Aorta (tissue), 5 donors: ENCODE measurements at places on chromosomes 3 and 15. TPM values are rescaled to one million over a fixed set of nuclear protein-coding genes. Genes with fewer than 3 reads are reported as not detected.

GRCh38 chr3:181326637-181327223, 337.2 kb upstream of the DNAJC19 start:
- H3K4me3 ChIP-seq: no peak overlapping the region
- no peak for DNase-seq
- no peaks in the 10 kb centered on the region for H3K36me3 ChIP-seq
- no peaks in the 10 kb centered on the region for H3K27me3 ChIP-seq

Gene SLC28A1
- total RNA-seq: 2.0 TPM

Gene CD96
- 4.8 TPM for total RNA-seq

GRCh38 chr15:79897701-79898113, 893 bp upstream of the MTHFS start:
- no peaks in the 10 kb centered on the region for H3K27me3 ChIP-seq
- H3K27ac ChIP-seq: no peak overlapping the region
- no peak for DNase-seq
- H3K36me3 ChIP-seq: peaks cover 3% of the 10 kb centered on the region
- no peak overlapping the region for H3K4me3 ChIP-seq

Gene TF
- 7.4 TPM for total RNA-seq

GRCh38 chr3:13174011-13174802, 101.0 kb upstream of the IQSEC1 start:
- no peaks in the 10 kb centered on the region for H3K36me3 ChIP-seq
- H3K27me3 ChIP-seq: no peaks in the 10 kb centered on the region
- H3K4me3 ChIP-seq: no peak overlapping the region
- H3K4me1 ChIP-seq: no peaks in the 10 kb centered on the region

Gene IMPG2
- total RNA-seq: 0.63 TPM

GRCh38 chr3:56025326-56025725, 442.9 kb downstream of the ERC2 start:
- H3K27me3 ChIP-seq: no peaks in the 10 kb centered on the region
- no peak for DNase-seq
- no peaks in the 10 kb centered on the region for H3K4me1 ChIP-seq
- no peaks in the 10 kb centered on the region for H3K36me3 ChIP-seq
- H3K27ac ChIP-seq: no peak overlapping the region

Gene NECTIN3
- total RNA-seq: 32.2 TPM

- peaks cover 1% of the 10 kb centered on the region for H3K27me3 ChIP-seq
- H3K27ac ChIP-seq: no peak overlapping the region
- no peak overlapping the region for H3K4me3 ChIP-seq
- H3K36me3 ChIP-seq: no peaks in the 10 kb centered on the region
- DNase-seq: no peak
Observed at GRCh38 chr15:76024021-76024768, 12.0 kb upstream of the NRG4 start.

GRCh38 chr3:100796556-100796955, 87.3 kb downstream of the TFG start:
- DNase-seq: no peak
- H3K27ac ChIP-seq: no peak overlapping the region
- H3K4me3 ChIP-seq: no peak overlapping the region
- H3K4me1 ChIP-seq: no peaks in the 10 kb centered on the region

DNA sequence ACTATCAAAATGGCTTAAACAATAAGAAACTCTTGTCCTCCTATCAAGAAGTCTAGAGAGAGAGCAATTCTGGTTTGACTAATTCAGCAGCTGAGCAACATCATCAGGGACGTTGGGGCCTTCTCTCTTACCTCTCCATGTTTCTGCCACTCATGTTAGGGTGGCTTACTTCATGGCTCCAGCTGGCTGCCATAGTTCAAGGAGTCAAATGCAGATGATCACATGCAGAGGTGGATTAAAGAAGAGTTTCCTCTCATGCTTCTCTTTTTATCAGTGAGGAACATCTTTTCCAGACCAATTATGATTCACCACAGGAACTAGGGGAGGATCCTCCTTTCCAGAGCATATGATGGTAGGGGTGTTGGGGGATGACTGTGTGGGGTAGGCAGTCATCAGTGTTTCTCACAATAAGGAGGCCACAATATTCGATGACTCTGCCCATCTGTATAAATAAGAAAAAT, 45.5 kb downstream of the NEK11 start:
- no peak for DNase-seq
- no peak overlapping the region for H3K4me3 ChIP-seq
- peaks cover 3% of the 10 kb centered on the region for H3K4me1 ChIP-seq

GRCh38 chr3:170632780-170633179, 46.9 kb upstream of the SLC7A14 start:
- peaks cover 3% of the 10 kb centered on the region for H3K4me1 ChIP-seq
- H3K36me3 ChIP-seq: no peaks in the 10 kb centered on the region
- H3K27ac ChIP-seq: no peak overlapping the region
- H3K4me3 ChIP-seq: no peak overlapping the region
- no peaks in the 10 kb centered on the region for H3K27me3 ChIP-seq

Gene MESP1
- total RNA-seq: 0.63 TPM

DNA sequence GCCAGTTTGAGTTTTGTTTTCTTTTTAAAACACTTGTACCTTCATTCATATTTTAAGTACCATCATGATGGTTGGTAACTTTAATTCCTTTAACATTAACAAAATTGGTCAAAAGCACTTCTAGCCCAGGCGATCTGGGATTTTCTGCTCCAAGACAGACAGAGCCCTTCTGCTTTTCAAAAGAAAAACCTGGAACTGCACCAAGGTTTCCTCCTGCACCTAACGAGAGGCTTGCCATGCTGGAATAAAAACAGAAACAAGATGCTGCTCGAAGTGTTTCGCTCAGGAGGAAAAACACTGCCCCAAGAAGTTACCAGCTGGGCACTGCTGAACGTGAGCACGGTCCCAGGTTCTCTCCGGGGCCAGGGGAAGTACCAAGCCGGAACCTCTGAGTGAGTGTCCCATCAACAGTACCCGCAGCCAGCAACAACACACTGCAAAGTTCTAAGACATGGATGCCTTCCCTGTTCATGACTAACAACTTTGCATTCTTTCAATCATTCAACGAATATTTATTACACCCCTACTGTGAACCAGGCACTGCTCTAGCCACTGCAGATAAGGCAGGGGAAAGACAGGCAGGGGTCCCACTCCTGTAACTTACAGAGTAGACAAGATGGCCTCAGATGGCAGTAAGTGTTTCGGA, 98.8 kb downstream of the XXYLT1 start:
- H3K36me3 ChIP-seq: no peaks in the 10 kb centered on the region
- H3K4me1 ChIP-seq: peaks cover 9% of the 10 kb centered on the region
- no peaks in the 10 kb centered on the region for H3K27me3 ChIP-seq
